Activated naive CD4-positive, alpha-beta T cell (primary cell): ENCODE measurements at places on chromosomes 6 and 20.

DNA sequence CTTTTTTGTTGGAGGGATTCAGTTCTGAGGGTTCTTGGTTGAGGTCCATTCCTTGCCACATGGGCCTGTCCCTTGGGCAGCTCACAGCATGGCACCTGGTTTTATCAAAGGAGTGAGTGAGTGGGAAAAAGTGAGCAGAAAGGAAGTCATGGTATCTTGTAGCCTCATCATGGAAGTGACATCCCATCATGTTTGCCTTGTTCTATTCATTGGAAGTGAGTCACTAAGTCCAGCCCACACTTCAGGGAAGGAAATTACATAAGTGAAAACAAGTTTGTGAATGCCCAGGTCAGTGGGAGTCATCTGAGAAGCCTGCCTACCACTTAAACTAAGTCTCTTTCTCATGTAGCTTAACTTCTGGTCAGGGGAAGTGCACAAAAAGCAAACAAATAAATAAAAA, 32.8 kb upstream of the ZNFX1 start:
- DNase-seq = no peak

- no peak for DNase-seq
These were observed 36.9 kb downstream of the BMP6 start for GRCh38 chr6:7762760-7763159.

DNA sequence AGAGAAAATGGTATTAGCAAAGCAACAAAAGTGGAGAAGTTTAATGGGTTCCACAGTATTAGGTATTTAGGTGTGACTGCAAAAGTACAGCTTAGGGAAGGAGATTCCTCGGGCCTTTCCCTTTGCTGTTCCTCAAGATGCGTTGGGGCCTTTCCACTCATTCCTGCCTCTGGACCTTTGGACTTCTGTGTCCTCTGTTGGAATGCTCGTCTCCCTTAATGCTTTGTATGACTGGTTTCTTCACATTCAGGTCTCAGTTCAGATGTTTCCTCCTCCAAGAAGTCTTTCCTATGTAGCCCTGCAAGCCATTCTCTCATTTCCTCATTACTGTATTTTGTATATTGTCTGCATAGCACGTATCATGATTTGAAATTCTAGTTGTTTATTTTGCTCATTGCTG, 39.6 kb downstream of the CTNNBL1 start:
- DNase-seq = no peak

GRCh38 chr6:112562301-112563231, 215.4 kb downstream of the RFPL4B start:
- no peak for DNase-seq

GRCh38 chr20:44851545-44851944, 34.0 kb upstream of the YWHAB start:
- DNase-seq = no peak

DNA sequence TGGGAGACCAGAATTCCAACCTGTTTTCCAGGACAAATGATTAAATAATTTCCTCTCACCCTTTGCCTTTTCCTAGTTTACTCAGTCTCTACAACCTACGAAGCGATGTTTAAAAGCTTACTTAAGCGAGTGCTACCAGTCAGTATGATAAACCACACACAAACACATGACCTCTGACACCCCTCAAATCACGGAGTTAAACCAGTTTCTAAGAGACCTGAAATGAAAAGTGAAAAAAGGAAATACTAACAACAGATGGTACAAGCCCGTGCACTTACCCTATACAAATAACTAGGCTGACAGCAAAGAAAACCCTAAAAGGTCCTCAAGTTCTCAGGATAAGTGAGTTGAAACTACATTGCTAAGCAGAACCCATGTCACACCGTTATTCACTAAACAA, 7.7 kb downstream of the TNFRSF21 start:
- no peak for DNase-seq

- no peak for DNase-seq
These were observed 48.3 kb downstream of the AHI1 start for GRCh38 chr6:135449246-135449645.

- no peak for DNase-seq
These were observed 3.7 kb downstream of the DNAAF9 start for GRCh38 chr20:3403741-3404140.

GRCh38 chr6:112931832-112932231, 584.7 kb downstream of the RFPL4B start:
- no peak for DNase-seq

GRCh38 chr20:37797669-37798175, 103.9 kb downstream of the CTNNBL1 start:
- DNase-seq = no peak

DNA sequence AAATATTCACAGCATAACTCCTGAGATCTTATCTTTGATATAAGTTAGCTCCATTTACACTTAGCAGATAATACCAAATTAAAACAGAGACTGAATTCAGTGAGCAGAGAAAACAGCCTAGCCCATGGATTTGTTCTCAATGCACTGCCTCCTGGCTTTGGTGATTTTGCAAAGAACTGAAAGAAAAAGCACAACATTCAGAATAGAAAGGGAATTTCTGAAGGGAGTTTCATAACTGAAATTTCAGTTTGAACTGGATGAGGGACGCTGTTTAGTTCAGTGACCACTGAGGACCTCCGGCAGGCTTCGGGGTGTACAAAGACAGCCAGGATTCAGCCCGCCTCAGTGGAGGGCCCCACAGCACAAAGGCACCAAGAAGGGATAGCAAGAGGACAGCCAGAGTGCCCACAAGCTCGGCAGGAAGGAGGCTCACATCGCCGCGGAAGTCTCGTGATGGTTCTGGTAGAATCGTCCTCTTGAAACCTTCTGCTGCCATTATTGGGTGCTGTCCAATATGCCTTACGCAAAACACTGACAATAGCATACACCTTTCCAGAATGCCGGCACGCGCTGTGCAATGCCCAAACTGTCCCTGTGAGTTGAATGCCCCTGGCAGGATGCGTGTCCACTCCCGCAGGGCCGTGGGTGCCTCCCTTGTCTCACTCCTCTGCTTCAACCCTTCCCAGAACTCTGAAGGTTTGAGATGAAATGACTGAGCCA, 9.7 kb upstream of the IRF4 start:
- no peak for DNase-seq

- no peak for DNase-seq
These were observed 21.3 kb upstream of the MICB start for GRCh38 chr6:31476515-31477139.

GRCh38 chr20:16018881-16019280, 554.4 kb downstream of the KIF16B start:
- DNase-seq = no peak

GRCh38 chr6:34638834-34639736, 57.5 kb downstream of the ILRUN start:
- no peak for DNase-seq

GRCh38 chr20:31923388-31924331, 28.2 kb downstream of the PDRG1 start:
- DNase-seq = no peak

- DNase-seq = no peak
These were observed 600 bp downstream of the XPO5 start for GRCh38 chr6:43575105-43575771.

DNA sequence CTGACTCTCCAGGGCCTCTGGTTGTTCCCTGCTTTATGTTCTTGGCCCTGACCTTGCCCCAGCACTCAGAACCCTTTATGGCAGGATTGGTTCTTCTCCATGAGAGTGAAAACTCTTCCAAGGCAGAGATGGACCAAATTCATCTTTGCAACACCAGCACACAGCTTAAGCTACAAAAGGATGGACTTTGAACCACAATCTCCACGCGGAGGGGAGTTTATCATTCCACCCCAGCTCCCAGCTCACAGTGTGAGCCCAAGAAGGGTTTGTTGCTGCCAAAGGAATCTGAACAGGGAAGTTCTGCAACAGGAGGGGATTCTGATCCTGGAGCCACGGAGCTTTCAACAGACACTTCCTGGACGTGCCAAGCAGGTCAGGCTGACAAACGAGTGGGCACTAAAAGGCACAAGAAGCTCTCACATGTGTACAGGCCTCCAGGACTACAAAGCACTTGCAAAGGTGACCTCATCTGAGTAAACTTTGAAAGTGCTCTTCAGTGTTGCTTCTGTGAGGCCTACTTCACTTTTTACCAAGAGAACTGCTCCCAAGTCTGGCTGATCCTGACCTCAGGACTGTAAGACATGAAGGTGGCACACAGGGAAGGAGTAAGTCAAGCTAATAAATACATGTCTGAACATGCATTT, 8.9 kb downstream of the FITM2 start:
- DNase-seq = no peak

GRCh38 chr6:119449331-119450156, 100.0 kb upstream of the MAN1A1 start:
- DNase-seq = no peak

DNA sequence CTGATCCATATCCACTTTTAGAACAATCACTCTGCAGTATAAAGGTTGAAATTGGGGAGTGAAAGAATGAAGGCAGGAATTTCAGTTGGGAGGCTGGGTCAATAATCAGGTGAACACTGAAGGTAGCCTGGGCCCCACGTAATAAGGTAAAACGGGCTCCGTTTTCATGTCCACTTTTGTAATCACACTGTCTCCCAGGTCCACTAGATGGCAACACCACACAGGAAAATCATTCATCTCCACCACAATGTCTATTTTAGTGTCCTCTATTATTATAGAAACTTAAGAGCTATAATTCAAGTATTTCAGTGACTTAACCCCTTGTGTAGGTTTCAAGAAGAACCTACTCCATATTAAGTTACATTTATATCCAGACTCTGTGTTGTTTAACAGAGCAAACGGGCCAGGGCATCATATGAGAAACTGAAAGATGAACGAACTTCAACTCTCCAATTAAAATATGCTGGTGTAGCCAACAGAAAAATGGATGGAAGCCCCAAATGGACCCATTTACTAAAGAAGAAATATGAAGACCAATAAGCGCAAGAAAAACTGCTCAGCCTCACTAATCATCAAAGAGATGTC, 45.9 kb upstream of the MC3R start:
- DNase-seq = no peak

DNA sequence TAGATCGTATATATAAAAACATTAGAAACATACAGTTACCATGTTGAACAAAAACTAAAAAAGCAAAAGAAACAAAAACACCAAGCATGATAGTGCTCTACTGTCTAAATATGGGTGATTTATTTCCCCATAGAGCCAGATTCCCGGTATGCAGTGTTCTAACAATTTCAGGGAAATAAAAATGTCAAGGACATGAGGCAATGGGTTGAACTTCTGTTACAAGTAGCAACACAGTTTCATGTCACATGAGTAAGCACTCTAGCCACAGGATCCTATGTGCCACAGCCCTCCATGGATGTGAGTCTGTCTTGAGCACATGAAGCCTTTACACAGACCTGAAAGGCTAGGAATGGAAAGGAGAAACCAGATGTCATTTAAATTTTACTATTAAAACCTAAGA, 96.0 kb downstream of the MAP3K5 start:
- no peak for DNase-seq

GRCh38 chr6:170268216-170269129, 22.4 kb downstream of the DLL1 start:
- DNase-seq = no peak

DNA sequence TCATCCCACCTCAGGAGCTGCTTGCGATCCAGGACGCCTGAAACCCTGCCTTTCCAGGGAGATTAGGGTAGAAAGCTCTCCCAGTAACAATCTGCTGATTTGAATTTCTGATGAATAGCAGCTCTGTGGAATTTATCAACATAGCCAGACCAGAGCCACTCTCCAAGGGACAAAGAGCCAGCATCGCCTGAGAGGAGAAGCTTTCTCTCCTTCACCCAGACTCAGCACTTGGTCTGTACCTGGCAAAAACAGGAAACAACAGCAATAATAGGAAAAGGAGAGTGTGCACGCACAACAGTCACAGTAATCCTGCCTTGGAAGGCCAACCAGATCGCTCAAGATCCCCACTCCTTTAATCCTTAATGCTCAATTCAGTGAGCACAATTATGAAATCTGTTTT, 22.3 kb upstream of the ROS1 start:
- DNase-seq = no peak
